ENCODE measurements at places on chromosomes 5 and 9. TPM values are rescaled to one million over a fixed set of nuclear protein-coding genes. Genes with fewer than 3 reads are reported as not detected.

Gene ADRB2
- total RNA-seq, result 9.2 TPM

Gene TMEFF1
- total RNA-seq, result not detected

Gene SLC34A3
- total RNA-seq, result not detected

Gene GPR150
- not detected for total RNA-seq

Gene BTNL3
- not detected for total RNA-seq

Gene PCDHB11
- 6.1 TPM for total RNA-seq

Gene PTGER4
- 6.7 TPM for total RNA-seq

Gene RNF183
- 0.35 TPM for total RNA-seq

Gene SPINK13
- total RNA-seq, result not detected

DNA sequence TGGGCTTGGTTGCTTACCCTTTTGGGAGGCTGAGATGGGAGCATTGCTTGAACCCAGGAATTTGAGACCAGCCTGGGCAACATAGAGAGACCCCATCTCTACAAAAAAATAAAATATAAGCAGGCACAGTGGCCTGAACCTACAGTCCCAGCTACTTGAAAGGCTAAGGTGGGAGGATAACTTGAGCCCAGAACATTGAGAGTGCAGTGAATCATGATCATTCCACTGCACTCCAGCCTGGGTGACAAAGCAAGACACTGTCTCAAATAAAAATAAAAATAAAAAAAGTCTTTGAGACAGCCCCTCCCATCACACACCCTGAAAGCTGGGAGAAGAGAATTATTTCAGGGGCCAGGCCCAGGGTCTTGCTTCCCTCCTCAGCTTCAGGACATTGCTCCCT lies 251.8 kb downstream of the BRINP1 start:
- H3K27ac ChIP-seq, result no peak overlapping the region
- H3K4me3 ChIP-seq, result no peak overlapping the region
- DNase-seq, result no peak
- H3K36me3 ChIP-seq, result no peaks in the 10 kb centered on the region
- no peaks in the 10 kb centered on the region for H3K4me1 ChIP-seq

DNA sequence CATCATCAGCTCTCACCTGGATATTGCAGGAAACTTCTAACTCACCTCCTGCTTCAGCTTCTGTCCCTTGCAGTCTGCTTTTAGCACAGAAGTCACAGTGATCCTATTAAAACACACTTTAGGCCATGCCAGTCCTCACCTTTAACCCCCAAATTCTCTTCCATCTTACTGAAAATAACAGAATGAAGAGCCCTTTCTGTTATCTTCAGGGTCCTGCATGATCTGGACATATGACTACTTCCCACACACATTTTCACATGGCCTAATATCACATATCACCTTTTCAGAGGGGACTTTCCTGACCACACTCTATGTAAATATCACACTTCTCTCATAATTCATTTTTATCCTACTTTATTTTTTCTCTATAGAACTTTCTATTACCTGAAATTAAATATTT lies 550.6 kb upstream of the CLINT1 start:
- no peak for DNase-seq
- H3K4me1 ChIP-seq, result no peaks in the 10 kb centered on the region
- no peak overlapping the region for H3K27ac ChIP-seq
- no peak overlapping the region for H3K4me3 ChIP-seq
- H3K27me3 ChIP-seq, result no peaks in the 10 kb centered on the region

- no peaks in the 10 kb centered on the region for H3K36me3 ChIP-seq
- no peak for DNase-seq
- no peaks in the 10 kb centered on the region for H3K4me1 ChIP-seq
- no peak overlapping the region for H3K4me3 ChIP-seq
- H3K27ac ChIP-seq, result no peak overlapping the region
Observed at GRCh38 chr9:122372856-122373845, 2.3 kb downstream of the PTGS1 start.

DNA sequence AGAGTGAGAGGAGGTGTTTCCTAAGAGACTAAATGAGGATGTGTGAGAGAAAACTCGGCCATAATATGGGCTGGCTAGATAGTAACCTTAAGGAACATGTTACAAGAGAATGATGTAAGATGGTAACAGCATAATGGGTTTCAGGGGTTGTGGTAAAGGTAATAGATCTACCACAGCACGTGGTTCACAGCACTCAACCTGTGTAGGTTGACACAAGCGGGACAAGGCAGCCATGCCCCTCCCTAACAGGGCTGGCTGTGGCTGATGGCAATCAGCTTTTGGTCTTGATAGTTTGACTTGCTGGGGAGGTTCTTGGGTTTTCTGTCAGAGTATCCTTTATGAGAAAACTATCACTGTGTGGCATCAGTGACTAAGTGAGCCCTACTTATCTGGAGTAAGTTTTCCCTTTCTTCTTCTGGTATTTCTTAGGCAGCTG lies 138.6 kb downstream of the TRIO start:
- no peak overlapping the region for H3K27ac ChIP-seq
- no peak overlapping the region for H3K4me3 ChIP-seq
- no peaks in the 10 kb centered on the region for H3K27me3 ChIP-seq
- H3K4me1 ChIP-seq, result no peaks in the 10 kb centered on the region
- DNase-seq, result no peak
- H3K36me3 ChIP-seq, result no peaks in the 10 kb centered on the region

DNA sequence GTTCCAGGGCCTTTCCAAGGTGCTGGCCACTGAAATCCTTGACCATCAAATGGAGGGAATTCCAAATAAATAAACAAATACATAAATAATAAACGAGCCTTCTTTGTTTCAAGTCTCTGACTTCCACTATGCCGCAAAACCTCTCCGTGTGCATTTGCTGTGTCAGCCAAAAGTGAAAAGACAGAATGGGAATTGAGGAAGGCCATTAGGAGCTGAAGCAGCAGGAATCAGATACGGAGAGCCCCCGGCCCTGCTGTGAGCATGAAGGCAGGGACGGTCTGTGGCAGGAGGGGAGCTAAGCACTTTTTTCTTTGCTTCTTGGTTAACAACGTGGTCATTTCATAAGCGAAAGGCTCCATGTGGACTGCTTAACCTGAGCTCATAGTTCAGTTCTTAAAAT lies 26.1 kb downstream of the PLPPR1 start:
- no peaks in the 10 kb centered on the region for H3K36me3 ChIP-seq
- no peak overlapping the region for H3K4me3 ChIP-seq
- H3K27me3 ChIP-seq, result no peaks in the 10 kb centered on the region
- no peaks in the 10 kb centered on the region for H3K4me1 ChIP-seq
- DNase-seq, result no peak

- no peak overlapping the region for H3K4me3 ChIP-seq
- H3K36me3 ChIP-seq, result no peaks in the 10 kb centered on the region
- H3K27me3 ChIP-seq, result no peaks in the 10 kb centered on the region
- H3K4me1 ChIP-seq, result no peaks in the 10 kb centered on the region
- no peak for DNase-seq
Observed at GRCh38 chr9:26437056-26437711, 455.4 kb downstream of the CAAP1 start.

GRCh38 chr9:38084556-38084880 lies 15.5 kb upstream of the SHB start:
- H3K4me1 ChIP-seq, result no peaks in the 10 kb centered on the region
- no peak overlapping the region for H3K27ac ChIP-seq
- no peaks in the 10 kb centered on the region for H3K27me3 ChIP-seq
- no peaks in the 10 kb centered on the region for H3K36me3 ChIP-seq
- DNase-seq, result no peak

DNA sequence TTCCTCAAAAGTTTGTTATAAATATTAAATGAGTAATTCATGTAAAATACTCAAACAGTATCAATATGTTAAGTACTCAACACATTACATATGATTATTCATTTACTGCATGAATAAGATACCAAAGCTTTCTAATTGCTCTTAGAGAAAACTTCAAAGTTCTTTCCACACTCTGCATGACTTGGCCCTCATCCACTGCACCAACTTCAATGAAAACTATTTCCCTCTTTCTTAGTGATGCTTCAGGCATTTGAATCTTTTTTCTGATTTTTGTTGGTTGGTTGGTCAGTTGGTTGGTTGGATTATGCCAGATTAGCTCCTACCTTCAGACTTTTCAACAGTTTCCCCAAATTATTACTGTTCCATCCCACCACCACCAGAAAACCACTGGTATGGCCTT lies 314.7 kb upstream of the RGMB start:
- no peak overlapping the region for H3K27ac ChIP-seq
- H3K36me3 ChIP-seq, result no peaks in the 10 kb centered on the region
- no peaks in the 10 kb centered on the region for H3K4me1 ChIP-seq
- no peak for DNase-seq
- H3K4me3 ChIP-seq, result no peak overlapping the region

DNA sequence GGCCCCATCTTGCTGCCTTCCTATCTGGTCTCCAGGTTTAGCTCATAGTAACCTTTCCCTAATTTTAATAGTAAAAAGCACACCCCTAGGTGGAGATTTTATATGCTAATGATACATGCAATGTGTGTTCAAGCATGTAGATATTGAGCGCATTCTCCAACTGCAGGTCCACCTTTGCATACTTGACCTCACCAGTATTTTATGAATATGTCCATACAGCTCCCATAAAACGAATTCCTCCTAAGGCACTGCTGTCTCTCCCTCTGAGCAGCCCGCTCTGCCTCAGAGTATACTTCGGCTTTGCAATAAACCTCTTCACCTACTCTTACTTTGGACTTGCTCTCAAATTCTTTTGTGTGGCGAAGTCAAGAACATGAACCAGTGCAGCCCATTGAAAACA lies 153.3 kb downstream of the RAB3C start:
- no peaks in the 10 kb centered on the region for H3K27me3 ChIP-seq
- no peak overlapping the region for H3K27ac ChIP-seq
- H3K4me3 ChIP-seq, result no peak overlapping the region

- no peaks in the 10 kb centered on the region for H3K36me3 ChIP-seq
- no peaks in the 10 kb centered on the region for H3K4me1 ChIP-seq
- no peaks in the 10 kb centered on the region for H3K27me3 ChIP-seq
- H3K27ac ChIP-seq, result no peak overlapping the region
Observed at GRCh38 chr5:28344836-28345433, 1306.5 kb upstream of the CDH9 start.

DNA sequence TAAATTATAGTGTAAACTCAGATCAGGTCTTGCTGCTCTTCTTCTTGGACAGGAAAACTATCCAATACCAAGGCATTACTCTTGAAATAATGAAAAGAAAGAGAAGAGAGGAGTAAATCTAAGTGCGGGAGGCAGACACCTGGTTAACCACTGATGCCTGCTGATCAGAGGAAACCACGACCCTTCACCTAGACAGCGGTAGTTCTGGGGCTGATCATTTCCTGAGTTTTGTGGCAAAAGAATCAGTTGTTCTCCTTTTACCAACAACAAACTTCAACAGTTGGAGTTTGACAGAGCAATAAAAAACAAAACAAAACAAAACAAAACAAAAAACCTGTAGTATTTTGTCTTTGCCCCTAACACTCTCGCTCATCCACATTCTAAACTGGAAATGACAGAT lies 3.0 kb downstream of the RLN1 start:
- no peak overlapping the region for H3K27ac ChIP-seq
- H3K36me3 ChIP-seq, result no peaks in the 10 kb centered on the region
- H3K27me3 ChIP-seq, result no peaks in the 10 kb centered on the region
- DNase-seq, result no peak

DNA sequence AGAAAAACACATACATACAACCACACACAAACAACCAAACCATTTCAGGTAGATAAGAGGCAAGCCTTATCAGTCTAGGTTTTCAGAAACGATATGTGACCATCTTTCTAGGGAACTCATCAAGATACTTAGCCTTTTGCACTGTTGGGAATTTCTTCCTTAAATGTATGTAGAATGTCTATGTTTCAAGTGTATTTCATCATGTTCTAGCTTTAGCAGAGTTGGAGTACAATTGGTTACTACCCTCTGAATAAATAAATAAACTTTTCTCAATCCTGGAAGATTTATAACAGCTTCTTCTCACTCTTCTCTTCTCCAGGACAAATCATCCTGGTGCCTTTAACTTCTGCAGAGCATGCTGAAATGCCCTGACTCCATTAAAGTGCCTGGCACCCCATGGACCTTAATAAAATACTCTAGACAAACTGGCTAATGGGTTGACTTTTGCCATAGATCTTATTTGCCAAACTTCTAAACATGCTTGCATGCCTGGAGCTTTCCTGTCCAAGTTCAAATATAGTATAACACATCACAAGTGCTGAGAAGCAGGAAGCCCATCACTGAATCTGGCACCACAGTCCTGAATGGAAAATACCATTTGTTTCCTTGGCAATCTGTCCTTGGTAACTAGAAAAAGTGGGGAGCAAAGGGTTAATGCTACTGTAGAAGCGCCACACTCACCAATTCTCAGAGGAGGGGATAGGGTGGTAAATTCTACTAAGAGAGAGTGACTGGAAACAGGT lies 33.1 kb upstream of the ZNF462 start:
- H3K36me3 ChIP-seq, result no peaks in the 10 kb centered on the region
- DNase-seq, result peak; percentile 13
- H3K27me3 ChIP-seq, result no peaks in the 10 kb centered on the region
- H3K4me3 ChIP-seq, result no peak overlapping the region
- H3K4me1 ChIP-seq, result no peaks in the 10 kb centered on the region

DNA sequence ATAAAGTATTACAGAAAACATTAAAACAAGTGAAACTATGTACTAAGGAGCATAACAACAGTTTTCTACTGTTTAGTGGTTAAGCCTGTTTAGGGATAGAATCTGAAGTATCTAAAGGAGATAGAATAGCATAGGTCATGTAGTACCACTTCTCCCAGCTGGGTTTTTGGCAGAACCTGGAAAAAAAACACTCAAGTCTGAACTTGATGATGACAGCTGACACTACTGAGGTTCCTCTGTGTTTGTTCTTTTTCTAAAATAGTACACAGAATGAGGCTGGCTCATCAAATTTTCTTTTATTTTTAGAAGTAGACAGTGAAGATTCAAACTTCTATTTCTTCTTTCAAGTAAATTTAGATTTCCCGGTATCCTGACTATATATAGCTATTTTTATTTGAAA lies 203.8 kb upstream of the ACO1 start:
- no peaks in the 10 kb centered on the region for H3K27me3 ChIP-seq
- no peaks in the 10 kb centered on the region for H3K36me3 ChIP-seq
- no peak overlapping the region for H3K27ac ChIP-seq
- H3K4me1 ChIP-seq, result no peaks in the 10 kb centered on the region

GRCh38 chr5:163401271-163401670 lies 36.1 kb upstream of the CCNG1 start:
- no peaks in the 10 kb centered on the region for H3K4me1 ChIP-seq
- no peak overlapping the region for H3K4me3 ChIP-seq
- H3K27ac ChIP-seq, result no peak overlapping the region
- H3K27me3 ChIP-seq, result no peaks in the 10 kb centered on the region
- DNase-seq, result no peak
- no peaks in the 10 kb centered on the region for H3K36me3 ChIP-seq

GRCh38 chr5:131382407-131383395 lies 118.8 kb downstream of the CDC42SE2 start:
- H3K27me3 ChIP-seq, result no peaks in the 10 kb centered on the region
- H3K36me3 ChIP-seq, result no peaks in the 10 kb centered on the region
- DNase-seq, result no peak
- H3K4me1 ChIP-seq, result no peaks in the 10 kb centered on the region
- H3K27ac ChIP-seq, result no peak overlapping the region
- H3K4me3 ChIP-seq, result no peak overlapping the region

GRCh38 chr9:94576131-94576530 lies 17.5 kb downstream of the FBP2 start:
- no peak overlapping the region for H3K27ac ChIP-seq
- H3K36me3 ChIP-seq, result no peaks in the 10 kb centered on the region
- DNase-seq, result no peak

- no peaks in the 10 kb centered on the region for H3K27me3 ChIP-seq
- H3K4me1 ChIP-seq, result no peaks in the 10 kb centered on the region
- no peak overlapping the region for H3K27ac ChIP-seq
- DNase-seq, result no peak
Observed at GRCh38 chr5:68661237-68661636, 432.6 kb upstream of the SLC30A5 start.

All from uterus (tissue), 4 donors.